NCI-H1694 treated with DMSO at 0.1 percent for 48 hours (cell line): ENCODE measurements at places on chromosomes 16 and 17.

DNA sequence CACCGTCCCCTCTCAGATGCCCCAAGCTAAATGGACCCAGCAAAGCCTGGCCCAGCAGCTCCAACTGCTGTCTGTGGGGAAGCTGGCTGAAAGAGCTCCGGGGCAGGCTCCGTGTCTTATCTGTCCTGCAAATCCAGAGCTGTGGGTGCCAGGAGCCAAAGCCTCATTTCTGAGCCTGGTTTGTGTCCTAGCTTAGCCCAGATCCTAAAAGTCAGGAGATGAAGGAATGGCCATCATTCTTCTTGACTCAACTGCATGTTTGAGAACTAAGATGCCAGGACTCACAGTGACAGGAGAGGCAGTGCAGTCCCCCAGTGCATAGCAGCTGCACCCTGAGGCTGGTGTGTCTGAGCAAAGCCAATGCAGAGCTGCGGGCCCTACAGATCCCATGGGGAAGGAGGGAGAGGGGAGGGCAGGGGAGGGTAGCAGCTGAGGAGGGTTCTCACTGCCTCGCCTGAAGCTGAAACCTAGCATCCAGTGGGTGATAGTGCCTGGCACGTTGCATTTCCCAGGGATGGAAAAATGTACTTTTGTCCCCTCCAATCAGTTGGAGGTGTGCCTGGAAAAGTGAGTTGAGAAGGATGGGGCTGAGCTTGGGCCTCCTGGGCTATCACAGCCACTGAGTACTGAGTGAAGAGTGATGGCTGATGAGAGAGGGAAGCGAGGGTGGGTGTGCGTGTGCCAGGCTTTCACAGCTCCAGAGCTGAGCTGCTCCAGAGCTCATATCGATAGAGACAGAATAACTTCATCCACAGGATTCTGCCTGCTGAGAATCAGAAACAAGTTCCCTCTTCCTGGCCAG lies 24.5 kb upstream of the CD300E start:
- DNase-seq: no peak

GRCh38 chr17:41420134-41420533 lies 4.3 kb downstream of the KRT37 start:
- DNase-seq: no peak

DNA sequence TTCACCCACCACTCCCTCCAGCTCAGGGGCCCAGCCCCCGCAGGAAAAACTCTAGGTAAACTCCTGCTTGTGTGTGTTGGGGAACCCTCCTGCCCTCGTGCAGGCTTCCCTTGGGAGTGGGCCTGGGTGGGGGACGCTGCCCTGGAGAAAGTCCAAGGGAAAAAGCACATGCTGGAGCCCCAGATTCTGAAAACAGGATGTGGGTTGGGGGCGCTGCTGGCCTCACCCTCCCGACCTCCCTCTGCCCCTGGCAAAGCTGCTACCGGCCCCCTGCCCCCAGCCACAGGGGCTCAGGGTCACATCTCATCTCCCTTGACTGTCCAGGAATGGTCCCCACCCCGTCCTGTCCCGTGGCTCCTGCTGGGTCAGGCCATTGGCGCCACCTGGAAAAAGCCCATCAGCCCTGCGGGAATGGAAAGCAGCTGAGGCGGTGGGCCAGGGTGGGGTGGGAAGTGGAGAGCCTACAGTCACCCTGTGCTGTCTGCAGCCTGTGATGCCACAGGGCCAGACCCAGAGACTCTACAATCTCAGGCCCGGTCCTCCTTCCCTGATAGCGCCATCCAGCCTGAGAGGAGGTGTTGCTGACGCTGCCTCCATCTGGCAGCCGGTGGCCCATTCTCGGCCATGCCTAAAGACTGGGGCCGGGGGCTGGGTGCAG lies 2.5 kb upstream of the GJD3 start:
- DNase-seq: no peak

DNA sequence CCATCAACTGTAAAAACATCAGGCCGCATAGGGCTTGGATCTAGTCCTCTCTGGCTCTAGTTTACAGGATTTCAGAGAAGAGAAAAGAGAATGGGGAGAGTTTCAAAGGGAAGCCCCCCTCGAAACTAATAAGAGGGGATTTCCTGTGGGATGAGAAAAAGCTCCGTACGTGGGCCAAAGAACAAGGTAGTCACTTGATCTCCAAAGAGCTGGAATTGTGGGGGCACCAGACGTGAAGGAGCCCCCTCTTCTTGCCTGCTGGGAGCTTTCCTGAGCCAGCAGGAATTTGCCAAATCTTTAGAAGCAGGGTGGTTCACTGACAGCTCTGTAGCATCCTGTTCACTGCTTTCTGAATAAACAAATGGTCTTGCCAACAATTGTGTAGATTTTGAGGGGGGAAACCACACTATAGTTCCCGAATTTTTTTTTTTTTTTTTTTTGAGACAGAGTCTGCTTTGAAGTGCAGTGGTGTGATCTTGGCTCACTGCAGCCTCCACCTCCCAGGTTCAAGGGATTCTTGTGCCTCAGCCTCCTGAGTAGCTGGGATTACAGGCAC lies 7.0 kb upstream of the TMIGD1 start:
- no peak for DNase-seq

GRCh38 chr17:73069841-73070240 lies 22.6 kb downstream of the SLC39A11 start:
- no peak for DNase-seq

GRCh38 chr17:68097161-68097805 lies 61.7 kb downstream of the KPNA2 start:
- DNase-seq: no peak
